ENCODE measurements at places on chromosomes 6 and 20. TPM values are rescaled to one million over a fixed set of nuclear protein-coding genes. Genes with fewer than 3 reads are reported as not detected.

GTSF1L gene
- total RNA-seq: not detected

ZFAND3 gene
- total RNA-seq: 84.4 TPM

ASIP gene
- total RNA-seq: not detected

- DNase-seq: no peak
- no peaks in the 10 kb centered on the region for H3K36me3 ChIP-seq
- no peak overlapping the region for H3K4me3 ChIP-seq
- H3K27ac ChIP-seq: no peak overlapping the region
- peaks cover 2% of the 10 kb centered on the region for H3K27me3 ChIP-seq
- H3K4me1 ChIP-seq: no peaks in the 10 kb centered on the region
Measured at GRCh38 chr6:51184046-51184445, 365.4 kb downstream of the TFAP2B start.

DNA sequence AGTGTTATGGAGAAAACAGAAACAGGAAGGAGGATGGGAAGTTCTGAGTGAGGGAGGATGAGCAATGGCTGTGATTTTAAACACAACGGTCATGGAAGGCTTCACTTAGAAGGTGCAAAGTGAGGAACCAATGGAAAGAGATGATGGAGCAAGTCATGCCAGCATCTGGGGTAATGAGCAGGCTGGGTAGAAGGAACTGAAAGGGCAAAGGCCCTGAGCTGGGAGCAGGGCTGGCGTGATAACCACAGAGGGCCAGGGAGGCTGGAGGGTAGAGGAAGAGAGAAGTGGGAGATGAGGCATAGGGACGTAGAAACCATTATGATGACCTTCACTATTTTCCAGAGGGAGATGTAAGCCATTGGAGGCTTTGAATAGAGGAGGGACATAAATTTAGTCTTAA, 43.6 kb downstream of the NHLRC1 start:
- H3K4me1 ChIP-seq: peaks cover 13% of the 10 kb centered on the region
- H3K27ac ChIP-seq: no peak overlapping the region
- H3K27me3 ChIP-seq: peaks cover 2% of the 10 kb centered on the region
- H3K4me3 ChIP-seq: no peak overlapping the region
- H3K36me3 ChIP-seq: no peaks in the 10 kb centered on the region

DNA sequence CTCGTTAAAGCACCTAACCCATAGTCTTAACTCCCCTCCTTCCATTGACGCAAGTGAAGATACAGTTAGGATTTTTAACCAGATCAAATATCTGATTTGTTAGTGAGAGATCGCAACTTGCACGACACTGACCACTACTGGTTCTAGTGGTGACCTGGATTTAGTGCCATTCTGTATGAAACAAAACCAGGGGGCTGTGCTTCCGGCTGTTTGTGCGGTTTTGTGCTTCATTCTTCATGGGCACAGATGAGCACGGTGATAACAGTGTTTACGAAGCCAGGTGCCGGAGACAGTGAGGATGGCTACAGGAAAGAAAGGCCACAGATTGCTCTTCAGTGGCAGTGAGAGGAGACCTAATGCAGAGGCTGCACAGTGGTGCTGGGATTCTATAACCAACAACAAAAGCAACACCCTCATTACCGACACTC, 75.5 kb downstream of the NOL4L start:
- DNase-seq: no peak
- no peak overlapping the region for H3K4me3 ChIP-seq
- H3K27ac ChIP-seq: no peak overlapping the region
- peaks cover 5% of the 10 kb centered on the region for H3K36me3 ChIP-seq

- peaks cover 54% of the 10 kb centered on the region for H3K4me1 ChIP-seq
- H3K4me3 ChIP-seq: no peak overlapping the region
- no peaks in the 10 kb centered on the region for H3K27me3 ChIP-seq
- H3K36me3 ChIP-seq: peaks cover 4% of the 10 kb centered on the region
- H3K27ac ChIP-seq: peak overlapping the region; percentile 61
Measured at GRCh38 chr6:140051521-140052512, 677.4 kb upstream of the CITED2 start.

DNA sequence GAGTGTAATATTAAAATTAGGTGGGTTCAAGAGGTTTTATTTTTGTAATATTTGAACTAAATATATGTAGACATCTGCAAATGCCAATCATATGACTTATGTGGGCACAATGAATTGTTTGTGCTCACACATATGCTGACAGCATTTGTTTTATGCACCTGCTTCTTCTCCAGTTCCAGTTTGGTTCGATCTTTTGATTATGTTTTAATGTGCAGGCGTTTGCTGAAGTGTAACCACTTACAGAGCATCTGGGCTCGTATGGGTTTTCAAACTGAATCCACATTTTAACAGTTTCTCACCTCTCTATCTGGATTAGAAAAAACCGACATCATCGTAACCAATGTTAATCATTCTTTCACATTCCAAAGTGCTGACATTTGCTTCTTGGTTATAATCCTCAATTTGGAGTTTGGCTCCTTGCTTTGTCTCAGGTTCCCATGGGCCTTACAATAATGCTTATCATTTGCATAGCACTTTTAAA, 129.1 kb upstream of the SPACA1 start:
- H3K27me3 ChIP-seq: peaks cover 17% of the 10 kb centered on the region
- H3K4me3 ChIP-seq: no peak overlapping the region
- no peaks in the 10 kb centered on the region for H3K36me3 ChIP-seq
- no peaks in the 10 kb centered on the region for H3K4me1 ChIP-seq

DNA sequence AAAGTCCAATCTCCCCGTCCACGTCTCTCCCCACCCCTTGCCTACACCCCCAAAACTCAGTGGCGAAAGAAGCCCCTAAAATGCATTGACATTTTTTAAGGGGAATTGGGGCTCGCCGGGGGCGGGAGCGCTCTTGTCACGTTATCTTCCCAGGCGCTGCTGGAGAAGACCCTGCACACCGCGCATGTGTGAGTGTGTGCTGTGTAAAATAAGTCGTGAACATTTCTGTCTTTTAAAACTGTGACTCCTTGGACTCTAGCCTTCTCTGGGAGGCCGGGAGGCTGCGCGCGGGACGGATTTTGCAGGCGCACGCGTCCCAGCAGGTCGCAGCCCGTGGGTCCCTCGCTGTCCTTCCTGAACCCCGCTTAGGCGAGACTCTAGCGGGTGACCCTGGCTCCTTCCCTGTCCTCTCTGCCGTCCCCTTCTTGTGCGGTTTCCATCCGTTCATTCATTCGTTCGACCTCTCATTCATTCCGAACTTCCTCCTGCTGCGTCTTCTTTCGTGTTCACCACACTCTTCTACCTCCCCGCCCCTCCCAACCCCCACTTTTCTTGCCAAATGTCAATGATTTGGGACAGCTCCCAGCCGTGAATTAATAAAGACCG, 2.2 kb downstream of the NRN1 start:
- no peak for DNase-seq
- H3K27ac ChIP-seq: no peak overlapping the region
- H3K4me3 ChIP-seq: peak overlapping the region; percentile 63
- peaks cover 88% of the 10 kb centered on the region for H3K27me3 ChIP-seq

DNA sequence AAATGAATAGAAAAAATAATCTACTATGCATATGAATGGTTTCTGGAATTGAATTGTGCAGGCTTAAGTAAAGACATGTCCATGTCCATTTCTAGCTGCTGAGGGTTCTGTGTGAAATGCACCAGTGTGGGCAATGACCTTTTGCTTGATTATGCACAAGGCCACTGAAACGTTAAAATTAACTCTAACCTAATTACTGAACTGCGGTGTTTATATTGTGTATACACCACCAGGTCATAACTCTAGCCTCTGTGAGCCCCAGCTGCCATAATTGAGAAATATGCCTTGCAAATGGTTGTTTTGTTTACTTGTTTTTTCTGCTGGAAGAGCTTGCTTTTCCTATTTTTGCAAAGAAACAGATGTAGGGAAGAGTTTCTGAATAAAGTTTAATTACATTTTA, 46.1 kb downstream of the RSPO3 start:
- H3K4me3 ChIP-seq: no peak overlapping the region
- DNase-seq: no peak
- H3K27me3 ChIP-seq: peaks cover 9% of the 10 kb centered on the region
- H3K27ac ChIP-seq: no peak overlapping the region
- H3K36me3 ChIP-seq: no peaks in the 10 kb centered on the region
- H3K4me1 ChIP-seq: peaks cover 8% of the 10 kb centered on the region

DNA sequence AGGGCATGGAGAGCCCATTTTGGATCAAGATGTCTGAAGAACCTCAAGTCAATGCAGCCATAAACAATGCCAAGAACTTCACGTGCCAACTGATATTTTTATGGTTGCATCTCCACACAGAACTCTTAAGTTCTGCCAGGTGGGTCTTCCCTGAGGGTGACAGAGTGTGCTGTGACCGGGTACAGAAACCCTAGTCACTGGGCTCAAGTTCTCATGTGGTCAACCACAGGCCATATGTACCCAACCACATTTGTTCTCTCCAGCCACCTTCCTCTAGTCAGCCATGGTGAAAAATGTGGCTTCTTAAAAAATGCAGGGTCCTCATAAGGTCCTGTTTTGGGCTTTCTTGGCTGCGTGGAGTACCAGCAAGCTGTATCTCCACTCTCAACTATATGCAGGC, 48.9 kb downstream of the CLIC5 start:
- no peaks in the 10 kb centered on the region for H3K27me3 ChIP-seq
- peaks cover 28% of the 10 kb centered on the region for H3K4me1 ChIP-seq
- no peak overlapping the region for H3K4me3 ChIP-seq
- no peak for DNase-seq

DNA sequence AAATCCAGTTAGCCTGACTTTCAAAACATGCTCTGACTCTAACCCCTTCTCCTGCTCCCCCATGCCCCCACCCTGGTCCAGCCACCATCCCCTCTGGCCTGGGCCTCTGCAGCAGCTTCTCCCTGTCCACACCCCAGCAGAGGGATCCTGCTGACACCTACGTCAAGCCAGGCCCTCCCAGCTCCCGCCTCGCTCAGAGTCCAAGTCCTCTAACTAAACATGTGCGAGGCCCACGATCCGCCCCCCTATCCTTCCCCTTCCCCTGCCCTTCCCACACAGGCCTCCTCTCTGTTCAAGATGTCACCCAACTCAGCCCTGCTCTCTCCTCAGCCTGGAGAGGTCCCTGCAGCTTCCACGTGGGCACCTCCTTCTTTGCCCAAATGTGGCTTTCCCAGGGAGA, 33.7 kb downstream of the NFATC2 start:
- no peak for DNase-seq
- H3K4me1 ChIP-seq: peaks cover 53% of the 10 kb centered on the region
- no peaks in the 10 kb centered on the region for H3K36me3 ChIP-seq
- no peak overlapping the region for H3K4me3 ChIP-seq
- H3K27me3 ChIP-seq: no peaks in the 10 kb centered on the region
